ENCODE measurements at places on chromosomes 13 and 19.

- no peak for DNase-seq
These were observed 1328.8 kb downstream of the OLFM4 start for GRCh38 chr13:54357284-54357933.

- DNase-seq = peak; percentile 70
These were observed 2.1 kb downstream of the TGFB1 start for GRCh38 chr19:41351339-41352245.

- DNase-seq = no peak
These were observed 1329.1 kb upstream of the SPRY2 start for GRCh38 chr13:81670048-81670447.

- DNase-seq = no peak
These were observed 3.4 kb downstream of the FNDC3A start for GRCh38 chr13:48978942-48979601.
